ENCODE measurements at places on chromosomes 4 and X.

- no peak for DNase-seq
Observed at GRCh38 chr4:47519239-47519883, 34.3 kb downstream of the ATP10D start.

DNA sequence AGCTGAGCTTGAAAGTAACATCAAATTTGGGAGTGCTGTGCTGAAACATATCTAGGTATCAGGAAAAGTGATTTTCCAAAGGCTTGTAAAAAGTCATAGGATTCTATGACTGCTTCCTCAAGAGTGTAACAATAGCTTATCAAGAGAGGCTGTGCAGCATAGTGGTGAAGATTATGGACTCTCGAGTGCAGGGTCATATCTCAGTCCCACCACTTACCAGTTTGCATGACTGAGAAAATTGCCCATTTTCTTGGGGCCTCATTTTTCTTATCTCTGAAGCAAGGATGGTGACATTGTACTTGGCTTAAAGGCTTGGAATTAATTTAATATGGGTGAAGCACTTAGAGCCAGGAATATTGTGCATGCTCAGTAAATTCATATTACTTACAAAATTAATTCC, 57.2 kb downstream of the AFF1 start:
- DNase-seq = no peak

- no peak for DNase-seq
Observed at GRCh38 chr4:5069901-5070300, 18.6 kb downstream of the STK32B start.

DNA sequence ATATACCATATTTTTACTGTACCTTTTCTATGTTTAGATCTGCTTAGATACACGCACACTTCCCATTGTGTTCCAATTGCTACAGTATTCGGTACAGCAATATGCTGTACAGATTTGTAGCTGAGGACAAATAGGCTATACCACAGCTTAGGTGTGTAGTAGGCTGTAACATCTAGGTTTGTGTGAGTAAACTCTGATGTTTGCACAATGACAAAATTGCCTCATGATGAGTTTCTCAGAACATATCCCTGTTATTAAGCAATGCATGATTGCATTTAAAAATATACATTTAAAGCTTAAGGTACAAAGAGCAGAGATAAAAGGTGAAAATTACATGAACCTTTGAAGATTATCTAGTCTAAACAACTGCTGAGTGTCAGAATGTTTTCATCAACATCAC, 181.7 kb downstream of the ADGRA3 start:
- no peak for DNase-seq

DNA sequence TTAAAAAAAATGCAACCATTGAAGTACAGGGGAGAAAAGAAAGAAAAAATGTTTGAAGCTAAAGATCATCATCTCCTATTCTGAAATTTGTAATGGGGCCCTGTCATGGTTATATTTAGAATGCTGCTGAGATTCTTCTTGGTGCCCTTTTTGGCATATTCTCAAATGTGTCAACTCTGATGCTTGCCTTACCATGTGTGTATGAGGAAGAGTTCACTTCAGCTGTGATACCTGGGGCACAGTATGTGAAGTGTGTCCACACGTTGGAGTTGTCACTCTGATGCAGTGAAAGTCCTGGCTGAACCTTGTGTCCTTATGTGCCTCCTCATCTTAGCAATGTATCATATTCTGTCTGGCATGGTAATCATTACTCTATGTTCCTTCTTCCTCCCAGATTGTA, 377.9 kb downstream of the RAPGEF2 start:
- DNase-seq = no peak

DNA sequence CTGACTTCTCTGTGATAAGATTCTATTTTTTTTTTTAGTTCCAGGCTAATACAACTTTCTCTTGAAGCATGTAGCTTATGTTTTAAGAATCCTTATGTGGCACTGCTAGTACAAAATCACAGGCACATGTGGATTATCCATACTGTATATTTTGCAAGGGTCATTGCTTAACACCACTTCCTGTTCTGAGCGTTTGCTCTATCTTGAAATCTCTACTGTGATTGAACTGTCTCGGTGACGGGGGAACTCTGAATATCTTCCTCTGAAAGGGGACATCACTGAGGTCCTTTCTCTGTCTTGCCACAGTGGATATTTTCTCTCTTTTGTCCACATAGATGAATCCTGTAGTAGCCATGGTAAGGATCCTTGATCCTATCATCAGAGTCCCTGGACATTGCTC, 2.1 kb upstream of the WFS1 start:
- DNase-seq = no peak

DNA sequence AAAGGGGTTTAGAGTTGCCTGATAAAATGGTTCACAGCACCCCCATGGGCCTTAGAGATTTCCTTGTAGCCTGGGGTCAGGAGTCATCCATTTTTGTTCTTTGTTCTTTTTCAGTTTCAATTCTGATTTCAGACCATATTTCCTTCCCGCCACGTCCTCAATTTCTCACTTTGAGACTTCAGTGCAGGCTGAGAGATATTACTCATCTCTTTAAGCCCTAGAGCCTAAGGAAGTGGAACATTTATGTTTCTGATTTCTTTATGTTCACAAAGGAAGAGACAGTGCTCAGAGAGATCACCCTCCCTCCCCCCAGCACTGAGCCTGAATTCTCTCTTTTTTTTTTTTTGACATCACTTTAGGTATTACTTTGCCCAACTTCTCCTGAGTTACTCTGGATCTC, 56.3 kb downstream of the MSN start:
- no peak for DNase-seq

- no peak for DNase-seq
Observed at GRCh38 chrX:22516893-22517292, 244.2 kb downstream of the CBLL2 start.

DNA sequence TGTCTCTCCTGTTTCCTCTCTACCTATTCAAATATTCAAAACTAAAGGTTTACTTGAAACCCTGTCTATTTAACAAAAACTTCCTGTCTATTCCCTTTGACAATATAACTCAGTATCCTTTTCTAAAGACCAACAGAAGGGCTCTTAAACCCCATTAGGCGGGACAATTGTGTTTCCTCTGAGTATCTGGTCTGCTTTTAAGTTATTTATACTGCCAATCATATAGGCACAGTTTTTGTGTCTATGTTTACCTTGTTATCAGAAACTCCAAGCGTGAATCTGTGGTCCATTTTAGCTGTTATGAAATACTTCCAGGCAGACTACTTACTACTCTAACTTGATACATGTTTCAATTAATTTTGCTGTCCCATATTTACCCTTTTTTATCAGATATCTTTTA, 350.0 kb upstream of the CTSO start:
- DNase-seq = no peak

DNA sequence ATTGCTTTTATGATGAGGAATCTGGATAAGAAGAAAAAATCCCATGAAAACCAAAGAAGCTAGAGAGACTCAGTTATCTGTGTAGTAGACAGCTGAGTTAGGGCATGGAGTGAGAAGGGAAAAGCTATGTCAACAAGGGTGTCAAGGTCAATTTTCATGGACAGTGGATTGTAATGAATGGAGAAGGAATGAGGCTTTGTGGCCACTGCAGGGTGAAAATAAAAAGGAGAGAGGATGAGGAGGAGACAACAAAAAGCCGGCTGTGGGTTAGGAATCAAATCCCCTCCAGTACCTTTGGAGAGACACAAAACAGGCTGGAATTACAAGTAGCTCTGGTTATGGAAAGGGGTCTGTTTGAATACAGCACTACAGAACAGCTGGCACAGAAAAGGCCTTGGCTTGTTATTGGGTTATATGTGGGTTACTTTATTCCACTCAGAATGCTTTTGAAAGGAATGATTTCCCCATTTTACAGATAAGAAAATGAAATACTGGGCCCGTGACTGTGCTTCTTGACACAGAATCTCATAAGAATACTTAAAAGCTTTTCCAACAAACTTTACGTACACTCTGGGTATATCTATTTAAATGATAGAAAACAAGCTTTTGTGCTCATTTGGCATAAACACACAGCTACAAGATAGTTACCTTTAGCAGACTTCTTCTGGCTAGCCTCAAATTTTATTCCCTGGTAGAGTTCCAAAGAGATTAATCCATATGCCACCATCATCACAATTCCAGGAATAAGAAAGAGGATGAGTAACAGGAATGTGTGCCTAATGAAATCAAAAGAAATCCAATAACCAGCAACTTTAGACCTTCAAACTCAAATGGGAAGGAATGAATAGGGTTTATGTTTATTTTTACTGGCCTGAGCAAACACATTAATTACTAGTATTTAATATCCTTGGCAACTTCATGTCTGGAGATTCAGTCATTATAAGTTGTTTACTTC, 7.5 kb downstream of the CCKAR start:
- no peak for DNase-seq

DNA sequence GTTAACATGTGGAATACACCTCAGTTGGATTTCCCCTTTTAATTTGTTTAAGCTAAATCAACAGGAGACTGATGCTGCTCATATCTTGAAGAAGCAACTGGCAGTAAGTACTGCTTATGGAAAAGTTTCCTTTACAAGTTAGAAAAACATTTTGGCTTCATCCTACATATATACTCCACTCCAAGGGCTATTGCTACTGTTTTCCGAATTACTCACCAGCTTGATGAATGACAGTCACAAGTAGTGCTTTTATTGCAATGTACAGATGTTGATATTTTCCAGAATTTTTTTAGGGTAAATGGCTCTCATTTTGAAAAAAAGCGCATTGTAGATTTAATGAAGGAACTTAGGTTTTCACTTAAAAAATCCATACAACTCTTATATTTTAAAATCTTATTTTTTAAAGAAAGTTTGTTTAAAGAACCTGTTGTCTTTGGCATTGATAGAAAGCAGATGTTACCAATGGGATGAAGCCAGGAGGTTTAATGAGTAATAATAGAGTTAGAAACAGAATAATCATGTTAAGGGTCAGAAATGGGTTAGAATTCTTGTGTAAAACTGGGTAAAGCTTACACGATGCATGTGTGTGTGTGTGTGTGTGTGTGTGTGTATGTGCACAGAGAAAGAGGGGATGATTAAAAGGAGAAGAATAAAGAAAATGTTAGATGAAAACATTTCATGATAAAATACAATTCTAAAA, 272.9 kb downstream of the CFAP299 start:
- DNase-seq = no peak

- DNase-seq = no peak
Observed at GRCh38 chrX:619451-619811, 11.2 kb upstream of the SHOX start.

DNA sequence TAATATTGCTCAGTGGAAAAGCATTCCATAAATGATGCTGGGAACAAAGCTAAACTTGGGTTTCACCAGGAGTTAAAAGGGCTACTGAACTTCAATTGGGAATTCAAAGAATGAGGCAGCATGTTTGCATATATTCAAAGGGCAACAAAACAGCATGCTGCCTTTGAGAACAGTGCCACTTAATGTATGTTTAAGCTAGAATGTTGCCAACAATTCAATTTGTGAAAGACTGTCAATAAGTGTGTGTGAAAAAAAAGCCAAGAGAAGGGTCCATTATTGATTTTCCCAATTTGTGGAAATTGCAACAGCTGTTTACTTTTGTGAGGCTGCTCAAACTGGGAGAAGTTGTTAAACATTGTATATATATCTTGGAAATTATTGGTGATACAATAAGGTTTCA, 701.9 kb upstream of the ACTRT1 start:
- no peak for DNase-seq

DNA sequence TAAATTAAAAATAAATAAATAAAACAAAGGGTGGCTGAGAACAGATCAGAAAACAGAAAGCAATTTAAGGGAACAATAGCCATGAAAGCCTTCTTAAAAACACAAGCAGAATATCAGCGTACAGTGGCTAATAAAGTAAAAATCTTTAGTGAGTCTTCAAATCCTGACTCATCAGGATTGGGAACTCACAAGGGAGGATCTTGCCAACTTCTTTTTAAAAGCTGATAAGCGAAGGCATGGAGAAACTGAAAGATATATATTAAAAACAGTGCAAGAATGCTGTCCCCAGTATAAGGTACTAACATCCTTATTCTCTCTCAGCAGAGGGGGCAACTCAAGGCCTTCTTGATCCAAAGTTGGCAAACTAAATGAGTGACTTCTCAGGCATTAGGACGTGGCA, 180.1 kb downstream of the DHX15 start:
- no peak for DNase-seq

GRCh38 chrX:54386314-54386713, 28.5 kb upstream of the WNK3 start:
- DNase-seq = no peak

DNA sequence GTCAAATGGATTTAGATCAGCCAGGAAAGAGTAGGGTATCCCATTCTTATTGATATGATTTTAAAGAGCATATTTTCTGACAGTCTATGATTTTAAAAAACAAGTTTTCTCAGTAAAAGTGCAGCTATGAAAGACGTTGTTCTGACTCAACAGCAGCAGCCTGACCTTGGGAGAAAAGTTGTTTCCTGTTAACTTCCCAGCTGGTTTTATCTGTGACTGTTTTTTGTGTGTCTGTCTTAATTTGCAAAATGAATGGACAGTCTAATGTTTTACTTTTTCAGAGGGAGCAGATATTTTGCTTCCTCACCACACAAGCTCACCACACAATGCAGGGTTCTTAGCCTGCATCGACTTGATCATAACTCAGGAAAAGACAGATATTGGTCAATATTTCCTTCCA, 764 bp upstream of the MTHFD2L start:
- no peak for DNase-seq

GRCh38 chr4:145044341-145044740, 53.7 kb downstream of the ANAPC10 start:
- DNase-seq = no peak

GRCh38 chr4:48361012-48361400, 19.7 kb downstream of the SLAIN2 start:
- DNase-seq = no peak

DNA sequence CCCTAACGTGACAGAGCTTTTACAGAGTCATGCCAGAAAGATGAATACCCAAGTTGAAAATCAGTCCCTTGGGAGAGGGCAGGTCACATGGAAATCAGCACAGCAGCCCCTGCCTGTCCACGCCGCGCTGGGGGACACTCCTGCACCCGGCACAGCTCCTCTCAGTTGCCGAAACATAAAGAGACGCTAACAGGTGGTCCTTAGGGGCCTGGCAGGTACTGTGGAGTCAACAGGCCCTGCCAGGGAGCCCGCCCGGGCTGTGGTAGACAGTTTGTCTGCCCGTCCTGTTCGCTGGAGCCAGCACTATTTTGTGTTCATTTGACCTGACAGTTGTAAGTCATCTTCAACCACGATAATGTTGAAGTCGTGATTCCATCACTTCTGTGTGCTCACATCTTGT, 30.5 kb downstream of the NELFA start:
- DNase-seq = no peak

- no peak for DNase-seq
Observed at GRCh38 chr4:7960017-7960789, 20.5 kb upstream of the AFAP1 start.

Data from NCI-H460 (cell line).